ENCODE measurements at places on chromosomes 5 and 9.
A peak's percentile ranks its signal among the peaks of the same experiment; 100 is the strongest.

GRCh38 chr5:7518947-7519560 is 123.1 kb downstream of the ADCY2 start:
- no peak for DNase-seq

- no peak for DNase-seq
These were observed 92.2 kb downstream of the KLF4 start for GRCh38 chr9:107397076-107398044.

- DNase-seq: no peak
These were observed 7.2 kb upstream of the ARRDC3 start for GRCh38 chr5:91390268-91390667.

GRCh38 chr9:82242285-82242963 is 253.9 kb downstream of the SPATA31D1 start:
- no peak for DNase-seq

- no peak for DNase-seq
These were observed 182.2 kb downstream of the TAF11L14 start for GRCh38 chr5:17816505-17816904.

DNA sequence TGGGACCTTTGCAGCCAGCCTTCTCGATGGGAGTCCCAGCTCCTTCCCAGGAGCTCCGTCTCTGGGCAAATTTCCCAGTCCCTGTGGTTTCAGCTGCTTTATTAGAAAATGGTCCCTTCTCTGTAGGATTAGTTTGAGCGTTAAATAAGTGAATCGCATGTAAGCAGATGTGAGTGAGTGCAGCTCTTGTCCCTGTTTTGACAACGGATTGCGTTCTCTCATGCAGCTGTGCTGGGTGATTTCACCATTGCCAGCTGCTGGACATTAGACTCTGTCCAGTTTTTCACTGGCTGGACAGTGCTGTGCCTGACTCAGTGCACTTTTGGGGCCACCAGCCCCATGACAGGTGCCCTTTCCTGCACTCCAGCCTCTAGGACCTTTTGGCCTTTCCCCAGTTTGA is 11.6 kb upstream of the CEL start:
- no peak for DNase-seq

DNA sequence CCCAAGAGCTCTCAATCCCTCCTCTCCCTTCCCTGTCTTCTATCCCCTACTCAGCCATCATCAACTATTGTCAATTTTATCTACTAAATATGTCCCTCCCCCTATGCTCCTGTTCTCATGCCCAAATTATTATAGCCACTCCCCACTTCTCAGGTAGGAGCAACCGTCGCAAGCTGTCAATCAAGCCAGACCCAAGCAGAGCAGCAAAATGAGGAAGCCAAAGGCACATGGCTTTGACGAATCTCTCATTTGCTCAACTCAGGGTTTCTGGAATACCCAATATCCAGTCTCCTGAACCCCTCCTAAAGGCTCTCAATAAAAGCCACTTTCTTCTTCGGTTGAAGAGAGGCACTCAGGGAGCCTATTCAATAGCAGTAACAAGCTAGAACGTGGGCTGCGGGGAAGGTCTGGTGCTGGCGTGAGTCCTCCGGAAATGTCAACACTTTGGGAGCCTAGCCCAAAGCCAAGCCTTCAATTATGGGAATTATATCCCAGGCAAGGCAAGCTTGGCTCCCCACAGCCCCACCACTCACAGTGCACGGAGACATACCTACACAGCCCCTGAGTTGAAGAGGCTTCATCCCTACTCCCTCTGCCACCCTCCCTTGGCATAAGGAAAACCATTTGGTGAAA is 47.7 kb downstream of the SIL1 start:
- DNase-seq: no peak

DNA sequence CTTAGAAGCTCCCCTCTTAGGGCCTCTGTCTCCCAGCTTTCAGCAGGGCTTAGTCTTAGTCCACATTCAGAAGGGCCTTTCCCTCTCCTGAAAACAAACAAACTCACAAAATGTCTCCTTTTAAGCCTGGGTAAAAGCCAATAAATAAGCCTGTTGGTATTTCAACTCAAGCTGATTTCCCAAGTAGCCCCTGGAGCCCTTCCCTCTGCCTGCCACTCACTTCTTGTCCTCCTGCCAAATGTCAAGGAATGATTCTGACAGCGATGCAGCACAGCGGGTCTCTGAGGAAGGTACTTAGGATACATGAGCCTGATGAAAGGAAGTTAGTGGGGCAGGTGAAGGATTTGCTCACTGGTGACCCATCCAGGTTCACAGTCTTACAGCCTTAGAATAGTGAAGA is 210.5 kb downstream of the PJA2 start:
- no peak for DNase-seq

DNA sequence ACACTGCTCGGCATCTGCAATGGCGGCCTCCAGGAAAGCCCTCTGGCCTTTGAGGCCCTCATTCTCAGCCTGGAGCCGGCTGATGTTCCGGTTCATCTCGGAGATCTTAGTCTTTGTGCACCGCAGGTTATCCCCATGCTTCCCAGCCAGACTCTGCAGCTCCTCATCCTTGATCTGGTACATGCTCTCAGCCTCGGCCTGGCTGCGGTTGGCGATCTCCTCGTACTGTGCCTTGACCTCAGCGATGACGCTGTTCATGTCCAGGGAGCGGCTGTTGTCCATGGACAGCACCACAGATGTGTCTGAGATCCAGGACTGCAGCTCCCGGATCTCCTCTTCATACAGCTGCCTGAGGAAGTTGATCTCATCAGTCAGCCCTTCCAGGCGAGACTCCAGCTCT is 21.9 kb downstream of the CEP120 start:
- DNase-seq: no peak

GRCh38 chr9:95031711-95032461 is 285.6 kb downstream of the FANCC start:
- no peak for DNase-seq

DNA sequence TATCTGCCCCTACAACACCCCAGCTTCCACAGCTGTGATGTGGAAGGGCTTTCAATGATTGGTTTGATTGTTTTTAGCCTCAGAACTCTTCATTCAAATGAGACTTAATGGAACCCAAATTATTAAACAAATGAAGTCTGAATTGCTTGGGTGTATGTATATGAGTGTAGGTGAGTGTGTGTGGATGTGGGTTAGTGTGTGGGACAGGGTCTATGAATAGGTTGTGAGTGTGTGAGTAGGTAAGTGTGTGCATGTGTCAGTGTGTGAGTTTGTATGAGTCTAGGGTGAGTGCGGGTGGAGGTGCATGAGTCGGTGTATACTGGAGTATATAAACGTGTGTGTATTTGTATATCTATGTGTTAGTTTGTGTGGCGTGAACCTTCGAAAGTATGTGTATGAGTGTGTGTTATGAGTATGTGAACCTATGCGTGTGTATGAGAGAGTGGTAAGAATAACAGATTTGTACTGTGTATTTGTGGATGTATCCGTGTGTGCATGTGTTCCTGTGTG is 26.9 kb downstream of the COL15A1 start:
- DNase-seq: no peak

DNA sequence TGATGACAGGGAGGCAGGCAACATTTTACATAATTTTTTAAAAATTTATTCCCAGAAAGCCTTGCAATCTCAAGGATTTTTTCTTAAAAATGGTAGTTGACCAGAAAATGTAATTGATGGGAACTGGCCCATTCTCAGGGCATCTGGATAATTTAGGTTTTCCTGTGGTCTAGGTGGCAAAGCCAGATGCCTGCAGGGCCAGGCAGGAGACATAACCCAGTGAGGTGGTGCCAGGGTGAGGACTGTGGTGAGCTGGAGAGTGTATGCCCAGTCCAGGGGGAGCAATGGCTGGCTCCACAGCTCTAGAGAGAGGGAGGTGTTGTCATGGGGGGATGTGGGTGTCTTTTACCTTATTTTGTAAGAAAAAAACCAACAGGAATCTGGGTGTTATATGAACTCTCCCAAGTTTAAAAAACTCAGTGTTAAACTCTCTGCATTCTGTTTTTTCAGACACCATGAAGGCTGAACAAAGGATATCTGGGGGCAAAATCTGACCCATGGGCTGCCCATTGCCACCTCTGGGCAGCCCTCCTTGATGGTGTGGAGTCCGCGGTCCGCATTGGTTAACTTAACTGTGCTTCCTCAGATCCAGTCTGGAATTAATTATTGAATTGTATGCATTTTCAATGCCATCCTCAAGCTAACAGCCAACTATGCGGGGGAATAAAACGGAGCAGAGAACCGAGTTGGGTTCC is 43.9 kb downstream of the BOD1 start:
- no peak for DNase-seq

DNA sequence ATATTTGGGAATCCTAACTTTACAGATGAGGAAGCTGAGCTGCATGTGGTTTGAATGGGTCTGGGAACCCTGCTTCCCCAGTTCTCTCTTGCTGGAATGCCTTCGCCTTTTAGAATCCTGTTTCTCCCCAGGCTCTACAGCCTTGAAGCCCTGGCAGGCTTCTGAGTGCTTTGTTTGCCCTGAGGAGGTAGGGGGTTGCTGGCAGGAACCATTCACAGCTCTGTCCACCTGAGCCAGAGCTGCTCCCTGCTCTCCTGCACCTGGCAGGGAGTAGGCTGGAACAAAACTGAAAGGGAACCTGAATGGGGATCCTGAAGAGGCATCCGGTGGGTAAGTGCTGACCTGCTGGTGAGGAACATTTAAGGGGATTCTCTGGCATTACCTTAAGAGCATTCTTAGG is 33.0 kb downstream of the KIF4B start:
- no peak for DNase-seq

- peak; percentile 39 for DNase-seq
These were observed 4.5 kb downstream of the UBE2D2 start for GRCh38 chr5:139565411-139566305.

DNA sequence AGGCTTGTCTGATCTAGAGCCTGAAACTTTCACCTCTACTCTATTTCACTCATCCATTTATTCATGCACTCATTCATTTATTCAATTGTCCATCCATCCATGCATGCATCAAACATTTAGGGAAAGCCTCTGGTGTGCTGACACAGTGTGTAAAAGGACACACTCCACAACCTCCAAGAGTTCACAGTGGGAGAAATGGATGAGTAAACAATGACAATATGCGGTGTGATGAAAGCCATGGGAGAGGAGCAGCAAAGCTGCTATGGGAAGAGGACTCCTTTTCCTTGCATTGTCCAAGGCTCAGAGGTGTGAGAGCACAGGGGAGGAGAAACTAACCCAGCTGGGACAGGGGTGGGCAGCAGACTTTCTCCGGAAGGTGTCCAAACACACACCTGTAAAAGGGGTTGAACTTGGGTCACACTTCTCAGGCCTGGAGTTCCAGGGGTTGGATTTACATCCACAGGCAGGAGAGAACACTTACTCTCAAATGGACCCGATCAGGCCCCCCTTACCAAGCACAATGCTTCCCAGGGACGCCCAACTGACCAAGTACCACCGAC is 21.2 kb upstream of the PFDN1 start:
- no peak for DNase-seq

- DNase-seq: peak; percentile 66
These were observed 24.5 kb downstream of the C9orf152 start for GRCh38 chr9:110183208-110184145.

DNA sequence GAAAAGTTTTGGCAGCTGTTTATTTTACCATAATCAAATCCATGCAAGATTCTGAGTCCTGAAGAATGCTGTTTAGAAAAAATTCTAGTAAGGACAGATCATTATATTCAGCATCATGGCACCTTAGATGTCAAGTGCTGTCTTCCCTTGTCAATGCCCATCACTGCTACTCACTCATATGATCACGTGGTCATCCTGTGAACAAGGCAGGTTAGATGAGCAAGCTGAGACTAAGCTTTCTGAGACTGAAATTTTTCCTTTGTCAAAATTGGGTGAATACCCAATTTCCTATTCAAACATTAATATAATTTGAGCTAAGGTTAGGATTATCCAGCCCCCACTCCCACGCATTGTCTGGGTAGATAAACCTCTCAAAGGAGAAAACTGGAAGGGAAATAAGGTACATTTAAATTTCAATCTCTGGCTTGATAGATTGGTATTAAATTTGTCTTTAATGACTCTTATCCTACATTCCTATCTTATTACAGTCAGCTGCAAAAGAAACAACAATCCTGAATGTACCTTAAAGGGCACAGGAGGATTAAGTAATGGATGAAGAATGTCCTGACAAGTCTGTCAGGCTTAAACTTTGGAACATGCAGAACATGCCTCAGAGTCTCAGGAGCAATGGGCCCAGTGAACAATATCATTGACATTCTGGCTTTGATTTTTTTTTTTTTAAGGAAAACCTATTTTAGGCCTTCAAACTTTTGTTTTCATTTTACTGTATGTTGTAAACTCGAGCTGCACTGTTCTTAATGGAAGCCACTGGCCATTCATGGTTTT is 148.7 kb upstream of the RANBP3L start:
- no peak for DNase-seq

Measured in AML-193 (cell line).